ENCODE measurements at places on chromosomes 7 and 10.

GRCh38 chr10:132392811-132393694, 3.9 kb upstream of the PWWP2B start:
- DNase-seq = no peak

GRCh38 chr10:119555178-119555784, 12.8 kb upstream of the RGS10 start:
- DNase-seq = no peak

- DNase-seq = no peak
Observed at GRCh38 chr10:21172930-21173801, 276.1 kb upstream of the NEBL start.

- DNase-seq = no peak
Observed at GRCh38 chr7:47150497-47151260, 431.2 kb downstream of the TNS3 start.

- DNase-seq = no peak
Observed at GRCh38 chr10:118870467-118871243, 115.9 kb upstream of the CACUL1 start.

DNA sequence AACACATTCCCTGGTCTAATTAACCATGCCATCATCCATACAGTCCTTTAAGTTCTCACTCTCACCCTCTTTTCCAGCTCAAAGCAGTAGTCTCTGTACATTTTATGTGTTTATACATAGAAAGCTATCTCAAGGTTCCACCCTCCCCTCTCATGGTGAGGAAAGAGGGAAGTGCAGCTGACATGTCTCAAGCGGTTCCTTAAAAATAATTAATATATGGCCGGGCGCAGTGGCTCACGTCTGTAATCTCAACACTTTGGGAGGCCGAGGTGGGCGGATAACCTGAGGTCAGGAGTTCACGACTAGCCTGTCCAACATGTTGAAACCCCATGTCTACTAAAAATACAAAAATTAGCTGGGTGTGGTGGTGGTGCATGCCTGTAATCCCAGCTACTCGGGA, 36.7 kb downstream of the ZC3HAV1 start:
- DNase-seq = no peak

DNA sequence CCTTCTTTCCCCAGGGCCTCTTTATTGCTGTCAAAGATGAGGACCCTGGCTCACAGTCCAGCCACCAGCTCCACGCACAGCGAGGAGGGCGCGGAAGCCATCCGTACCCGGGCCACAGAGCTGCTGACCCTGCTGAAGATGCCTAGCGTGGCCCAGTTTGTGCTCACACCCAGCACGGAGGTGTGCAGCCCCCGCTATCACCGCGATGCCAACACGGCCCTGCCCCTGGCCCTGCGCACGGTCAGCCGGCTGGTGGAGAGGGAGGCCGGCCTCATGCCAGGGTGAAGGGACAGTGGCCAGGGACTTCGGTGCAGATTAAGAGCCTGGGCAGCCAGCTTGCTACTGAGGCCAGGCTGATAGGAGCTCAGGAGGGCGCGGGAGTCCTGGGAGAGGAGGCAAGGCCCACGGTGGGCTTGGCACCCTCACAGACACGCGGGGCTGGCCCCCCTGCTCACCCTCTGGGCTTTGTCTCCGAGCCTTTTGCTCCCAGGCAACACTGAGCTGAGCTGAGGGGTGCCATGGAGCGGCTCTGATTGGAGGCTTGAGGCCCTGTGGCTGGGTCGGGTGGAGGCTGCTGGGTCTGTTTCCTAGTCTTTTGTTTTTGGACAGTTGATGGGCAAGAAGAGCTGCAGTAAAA, 15.8 kb downstream of the AP5Z1 start:
- no peak for DNase-seq

- no peak for DNase-seq
Observed at GRCh38 chr10:11936389-11937152, 106.0 kb downstream of the UPF2 start.

- no peak for DNase-seq
Observed at GRCh38 chr10:65313406-65313805, 1612.4 kb upstream of the LRRTM3 start.

DNA sequence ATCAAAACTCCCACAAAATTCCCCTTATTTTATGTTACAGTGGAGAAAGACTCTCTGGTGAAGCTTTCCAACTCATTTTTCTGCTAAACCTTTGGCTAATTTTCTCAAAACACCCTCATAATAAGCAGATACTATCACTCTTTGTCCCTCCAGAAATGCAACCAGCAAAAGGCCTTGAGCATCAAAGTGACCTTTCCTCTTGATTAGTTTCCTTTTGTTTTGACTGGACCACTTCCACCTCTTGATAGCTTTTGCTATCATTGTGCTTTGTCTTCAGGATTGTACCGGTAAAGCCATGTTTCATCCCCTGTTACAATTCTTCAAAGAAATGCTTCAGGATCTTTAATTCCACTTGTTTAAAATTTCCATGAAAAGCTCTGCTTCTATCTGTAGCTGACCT, 115.1 kb upstream of the SLC13A1 start:
- no peak for DNase-seq

DNA sequence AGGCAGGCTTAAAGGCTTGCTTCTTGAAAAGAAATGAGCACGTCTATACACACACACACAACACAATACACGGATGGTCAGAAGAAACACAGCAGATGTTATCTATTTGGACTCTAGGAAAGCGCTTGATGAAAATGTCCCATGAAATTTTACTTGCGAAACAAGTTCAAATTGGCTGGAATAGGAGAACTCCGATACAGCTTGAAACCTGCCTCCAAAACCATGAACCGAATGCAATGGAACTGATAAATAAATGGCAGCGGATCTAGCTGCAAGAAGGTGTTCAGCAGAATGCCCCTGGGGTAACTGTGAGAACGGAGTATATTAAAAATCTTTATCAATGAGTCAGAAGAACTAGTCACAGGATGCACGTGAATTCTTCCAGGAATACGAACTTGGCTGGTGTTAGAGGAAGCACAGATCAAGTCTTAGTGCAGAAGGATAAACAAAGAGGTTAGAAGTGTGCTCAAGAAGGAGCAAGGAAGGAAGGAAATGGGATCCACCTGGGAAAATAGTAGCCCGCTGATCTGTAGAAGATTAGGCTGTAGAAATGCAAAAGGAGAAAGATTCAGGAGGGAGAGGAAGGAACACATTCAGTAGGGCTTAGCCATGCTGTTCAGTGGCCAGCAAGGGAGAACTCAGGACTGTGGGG, 142.0 kb upstream of the PRKCQ start:
- no peak for DNase-seq

- DNase-seq = no peak
Observed at GRCh38 chr7:2477447-2478398, 1.5 kb upstream of the GRIFIN start.
